Natural killer cell (primary cell): ENCODE measurements at places on chromosomes 6 and 20. TPM values are rescaled to one million over a fixed set of nuclear protein-coding genes. Genes with fewer than 3 reads are reported as not detected.

The MCCD1 gene
- total RNA-seq, result not detected

The SGK1 gene
- total RNA-seq, result 31.8 TPM

The UBE2C gene
- total RNA-seq, result not detected

The CGA gene
- total RNA-seq, result not detected

The CCN6 gene
- total RNA-seq, result not detected

The RWDD2A gene
- total RNA-seq, result 0.86 TPM

The HSPA12B gene
- total RNA-seq, result not detected

The AIF1 gene
- 17.9 TPM for total RNA-seq

The PRSS16 gene
- not detected for total RNA-seq

The TFAP2D gene
- not detected for total RNA-seq

The RPN2 gene
- total RNA-seq, result 124 TPM

The ULBP2 gene
- total RNA-seq, result 2.4 TPM

The SMPD2 gene
- total RNA-seq, result 29.3 TPM

The DSP gene
- not detected for total RNA-seq

The RPP40 gene
- 1.3 TPM for total RNA-seq

The LY6G6D gene
- total RNA-seq, result not detected

The ME1 gene
- total RNA-seq, result 0.32 TPM

The PNLDC1 gene
- total RNA-seq, result 0.19 TPM

The ARMC2 gene
- total RNA-seq, result 9.7 TPM

The WFDC5 gene
- total RNA-seq, result not detected

The GPR6 gene
- total RNA-seq, result not detected

The MICAL1 gene
- 72.4 TPM for total RNA-seq

The MCHR2 gene
- total RNA-seq, result not detected

The KAT14 gene
- 10.9 TPM for total RNA-seq

The TP53TG5 gene
- not detected for total RNA-seq

The SLC17A9 gene
- 22.3 TPM for total RNA-seq

The NOTCH4 gene
- 2.7 TPM for total RNA-seq

The CCDC170 gene
- total RNA-seq, result 0.96 TPM

The FOXA2 gene
- not detected for total RNA-seq

The CCM2L gene
- not detected for total RNA-seq

The NRN1 gene
- not detected for total RNA-seq

The PLEKHG1 gene
- total RNA-seq, result 0.29 TPM

The GPR31 gene
- total RNA-seq, result not detected

The SFTA2 gene
- total RNA-seq, result not detected

The ADGRB3 gene
- total RNA-seq, result not detected

The LRFN2 gene
- 3.5 TPM for total RNA-seq

The NEDD9 gene
- total RNA-seq, result 110 TPM

The PLN gene
- total RNA-seq, result not detected

The SLC24A3 gene
- 0.09 TPM for total RNA-seq

The PAK5 gene
- not detected for total RNA-seq

The MYL9 gene
- 2.7 TPM for total RNA-seq

The ITCH gene
- 182 TPM for total RNA-seq

The SPATA25 gene
- total RNA-seq, result not detected

The ABT1 gene
- total RNA-seq, result 23.9 TPM

The TENT5A gene
- 23.8 TPM for total RNA-seq

The ARMC12 gene
- total RNA-seq, result 0.59 TPM

The TOMM6 gene
- total RNA-seq, result 96.6 TPM

The TPBG gene
- not detected for total RNA-seq

The SLA2 gene
- total RNA-seq, result 77.0 TPM

The OTOR gene
- not detected for total RNA-seq

The PBOV1 gene
- not detected for total RNA-seq

The RMND1 gene
- 10.6 TPM for total RNA-seq

The SEMG1 gene
- not detected for total RNA-seq

The TDRD6 gene
- total RNA-seq, result not detected

The ZNF165 gene
- total RNA-seq, result 0.61 TPM
